LHCN-M2 (cell line): ENCODE measurements at places on chromosomes 6 and 20.

DNA sequence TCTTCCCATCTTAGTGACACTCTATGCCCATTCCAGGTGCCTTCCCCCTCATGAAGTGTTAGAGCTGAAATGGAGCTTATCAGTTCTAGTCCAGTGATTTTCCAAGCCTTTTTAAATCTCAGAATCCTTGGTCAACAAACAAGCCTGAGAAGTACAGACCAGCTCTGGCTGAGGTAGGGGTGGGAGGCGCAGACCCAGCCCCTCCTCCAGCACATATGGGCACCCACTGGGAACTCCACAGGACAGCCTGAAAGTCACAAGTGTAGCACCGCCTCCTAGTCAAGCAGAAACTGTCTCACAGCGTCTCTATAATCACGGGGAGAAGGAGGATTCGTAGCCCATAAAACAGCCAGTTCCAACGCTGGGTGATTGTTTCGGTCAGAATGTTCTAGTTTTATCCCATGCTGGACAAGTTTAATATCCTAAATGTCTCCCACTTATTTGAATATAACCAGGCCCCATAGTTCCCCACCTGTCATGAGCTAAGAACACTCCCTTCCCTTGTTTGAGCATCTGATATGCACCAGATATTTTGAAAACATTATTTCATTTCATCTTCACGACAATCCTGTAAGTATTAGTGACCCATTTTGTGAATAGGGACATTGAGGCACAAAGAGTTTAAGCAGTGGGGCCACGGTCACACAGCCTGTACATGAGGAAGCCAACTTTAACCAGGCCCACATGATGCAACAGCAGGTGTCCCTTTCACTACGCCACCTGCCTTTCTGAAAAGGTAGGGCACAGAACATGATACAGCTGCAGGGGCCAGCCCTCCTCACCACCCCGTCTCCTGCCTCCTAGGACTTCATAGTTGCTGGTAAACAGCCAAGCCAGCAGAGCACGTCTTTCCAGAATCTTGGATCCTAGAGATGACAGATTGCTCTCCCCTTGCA, 40.1 kb downstream of the TRAF3IP2 start:
- no peak for DNase-seq

GRCh38 chr6:12007887-12008286, 4.2 kb upstream of the HIVEP1 start:
- DNase-seq, result no peak

DNA sequence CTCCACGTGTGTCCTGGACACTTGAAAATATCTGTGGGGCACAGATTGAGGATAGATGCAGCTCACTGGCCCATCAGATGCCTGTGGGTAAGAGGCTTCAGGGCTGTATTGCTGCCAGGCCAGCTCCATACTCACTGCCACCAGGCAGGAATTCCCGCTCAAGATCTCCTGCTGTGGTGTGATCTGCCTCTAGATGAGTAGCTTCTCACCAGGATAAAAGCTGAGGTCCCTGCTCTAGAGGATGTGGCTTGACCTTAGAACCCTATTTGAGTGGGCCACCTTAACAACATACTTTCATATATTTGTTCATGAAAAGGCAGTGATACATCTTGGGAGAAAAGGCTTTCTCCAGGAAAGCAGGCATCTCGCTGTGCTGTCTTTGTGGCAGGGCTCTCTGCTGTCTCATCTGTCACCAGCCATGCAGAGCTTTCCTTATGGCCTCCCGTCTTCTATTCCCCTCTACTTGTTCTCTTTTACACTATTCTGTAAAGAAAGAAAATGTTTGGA, 165.7 kb upstream of the RNF217 start:
- peak; percentile 11 for DNase-seq

GRCh38 chr6:43021270-43022047, at the start of gene RRP36:
Gene RRP36 (plus strand): TSS chr6:43021623. CDS start chr6:43021655, 32 bp downstream.
- DNase-seq, result peak; percentile 68

GRCh38 chr20:43680981-43681380, 14.1 kb downstream of the MYBL2 start:
- no peak for DNase-seq

DNA sequence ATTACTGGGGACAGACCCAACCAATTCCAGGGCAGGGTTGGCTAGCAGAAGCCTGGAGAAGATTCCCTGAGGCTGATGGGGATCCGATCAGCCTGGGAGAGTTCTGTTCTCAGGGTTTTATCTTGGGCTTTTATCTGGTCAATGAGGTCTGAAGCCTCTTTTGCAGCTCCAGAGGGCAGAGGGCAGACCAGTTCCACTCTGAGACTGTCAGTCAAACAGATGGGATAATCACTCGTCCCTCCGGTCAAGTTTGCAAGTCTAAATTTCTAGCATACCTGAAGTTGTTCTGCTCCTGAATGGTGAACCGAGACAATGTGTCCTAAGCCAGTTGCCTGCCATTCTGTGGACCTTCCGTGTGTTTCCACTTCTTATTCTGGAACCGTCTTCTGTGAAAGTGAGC, 3.0 kb upstream of the MAS1 start:
- DNase-seq, result no peak

DNA sequence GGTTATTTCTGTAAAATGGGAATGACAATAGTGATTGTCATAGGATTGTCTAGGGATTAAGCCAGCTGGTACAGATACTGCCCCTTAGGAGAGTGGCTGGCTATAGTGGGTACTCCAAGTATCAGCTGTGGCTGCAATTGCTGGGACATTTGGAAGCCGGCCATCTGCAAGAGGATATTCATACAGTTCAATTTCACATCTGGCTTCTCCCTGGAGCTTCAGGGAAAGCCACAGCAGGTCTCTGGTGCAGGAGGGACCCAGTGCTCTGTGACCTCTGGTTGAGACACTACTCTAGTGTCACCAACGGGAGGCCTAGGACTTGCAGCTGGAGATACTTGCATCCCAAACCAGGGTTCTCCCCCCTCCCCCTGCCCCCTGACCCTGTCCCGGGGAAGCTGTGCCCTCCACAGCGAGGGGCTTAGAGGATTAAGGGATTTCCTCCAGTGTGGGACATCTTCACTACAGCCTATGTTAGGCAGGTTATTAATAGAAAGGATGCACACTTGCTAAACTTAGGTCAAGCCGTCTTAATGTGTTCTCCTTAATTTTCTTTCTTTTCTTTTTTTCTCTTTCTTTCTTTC, 2.7 kb downstream of the SLC2A10 start:
- DNase-seq, result no peak

DNA sequence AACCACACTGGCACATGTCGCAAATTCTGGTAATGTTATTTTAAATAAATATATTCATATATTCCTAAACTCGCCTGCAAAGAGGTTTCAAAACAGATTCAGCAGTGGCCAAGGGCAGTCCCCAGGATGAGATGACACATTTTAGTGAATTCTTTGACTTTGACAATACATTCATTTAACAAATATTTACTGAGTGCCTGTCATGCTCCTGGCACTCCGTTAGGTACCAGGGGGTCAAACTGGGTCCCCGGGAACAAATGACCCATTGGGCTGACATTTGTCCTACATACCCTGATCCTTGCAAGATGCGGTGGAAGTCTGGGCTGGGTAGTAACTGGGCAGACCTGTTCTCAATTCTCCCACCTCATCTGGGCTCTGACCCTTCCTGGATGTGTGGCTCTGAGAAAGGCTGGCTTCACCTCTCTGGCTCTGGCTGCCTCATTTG, 74.9 kb downstream of the FYN start:
- DNase-seq, result no peak

GRCh38 chr20:37042986-37043972, 52.5 kb downstream of the RBL1 start:
- DNase-seq, result no peak

DNA sequence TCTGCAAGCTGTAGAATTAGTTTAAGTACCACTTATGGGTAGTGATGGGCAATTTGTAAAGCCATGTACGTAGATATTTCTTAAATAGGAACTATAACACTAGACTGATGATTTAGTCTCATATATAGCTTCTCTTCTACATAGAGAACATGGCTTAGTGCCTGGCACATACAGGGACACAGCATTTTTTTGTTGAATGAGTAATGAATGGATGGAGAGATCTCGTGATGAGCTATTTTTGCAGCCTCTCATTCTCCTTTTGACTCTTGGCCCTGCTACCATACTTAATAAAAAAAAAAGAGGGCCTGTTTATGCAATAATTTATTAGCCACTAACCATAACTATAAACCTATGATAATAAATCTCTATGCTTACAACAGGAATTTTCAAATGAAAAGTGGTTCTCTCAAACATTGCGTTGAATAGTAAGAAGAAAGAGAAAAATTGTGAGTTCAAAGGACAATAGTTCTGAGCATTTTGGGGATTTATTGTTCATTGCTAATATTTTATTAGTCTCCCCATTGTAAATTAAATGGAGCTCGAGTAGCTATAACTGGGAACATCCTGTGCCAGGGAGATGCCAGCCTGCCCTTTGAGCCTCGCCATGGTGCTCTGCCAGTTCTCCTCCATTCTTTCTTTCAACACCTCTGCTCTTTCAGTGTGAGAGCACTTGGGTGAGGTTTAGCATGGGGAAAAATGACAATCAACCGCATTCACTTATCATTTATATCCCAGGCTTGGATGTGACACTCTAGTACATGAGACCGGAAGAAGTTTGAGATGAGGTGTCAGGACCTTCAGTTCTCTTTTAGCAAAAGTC, 14.7 kb upstream of the RCAN2 start:
- no peak for DNase-seq

- no peak for DNase-seq
Observed at GRCh38 chr6:15536198-15536955, 126.5 kb downstream of the DTNBP1 start.

GRCh38 chr6:44003345-44004061, 123.7 kb downstream of the MRPL14 start:
- DNase-seq, result no peak

DNA sequence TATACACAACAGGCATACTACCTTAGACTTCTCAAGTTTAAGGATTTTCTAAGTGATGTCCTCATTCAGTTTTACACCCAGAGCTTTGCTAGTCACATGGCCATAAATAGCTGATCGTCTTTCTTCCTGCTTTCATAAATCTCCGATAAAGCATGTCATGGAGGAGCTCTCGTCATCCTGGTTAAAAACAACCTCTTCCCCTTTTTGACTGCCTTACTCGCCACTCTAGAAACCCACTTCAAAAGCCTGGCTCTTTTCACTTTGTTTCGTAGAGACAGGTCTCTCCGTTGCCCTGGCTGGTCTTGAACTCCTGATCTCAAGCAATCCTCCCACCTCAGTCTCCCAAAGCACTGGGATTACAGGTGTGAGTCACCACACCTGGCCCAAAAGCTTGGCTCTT, 67.0 kb upstream of the SMIM29 start:
- DNase-seq, result no peak

- DNase-seq, result no peak
Observed at GRCh38 chr6:3427687-3428085, 29.2 kb downstream of the SLC22A23 start.

GRCh38 chr6:3566812-3567211, 110.0 kb upstream of the SLC22A23 start:
- DNase-seq, result peak; percentile 68

DNA sequence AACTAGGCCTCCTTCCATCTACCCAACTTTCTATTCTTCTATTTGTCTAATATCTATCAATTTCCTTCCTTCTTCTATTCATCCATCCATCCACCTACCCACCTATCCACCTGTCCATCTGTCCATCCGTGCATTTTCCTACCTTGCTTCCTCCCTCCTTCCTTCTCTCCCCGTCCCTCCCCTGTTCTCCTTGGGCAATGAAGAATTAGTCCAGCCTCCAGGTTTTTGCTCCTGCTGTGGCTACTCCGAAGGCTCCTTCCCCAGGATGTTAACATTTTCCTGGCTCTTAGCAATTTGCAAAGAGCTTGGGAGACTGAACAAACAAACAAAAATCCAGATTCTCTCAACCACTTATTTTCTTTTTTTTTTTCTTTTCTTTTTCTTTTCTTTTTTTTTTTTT, 81.6 kb downstream of the KCNB1 start:
- DNase-seq, result no peak

DNA sequence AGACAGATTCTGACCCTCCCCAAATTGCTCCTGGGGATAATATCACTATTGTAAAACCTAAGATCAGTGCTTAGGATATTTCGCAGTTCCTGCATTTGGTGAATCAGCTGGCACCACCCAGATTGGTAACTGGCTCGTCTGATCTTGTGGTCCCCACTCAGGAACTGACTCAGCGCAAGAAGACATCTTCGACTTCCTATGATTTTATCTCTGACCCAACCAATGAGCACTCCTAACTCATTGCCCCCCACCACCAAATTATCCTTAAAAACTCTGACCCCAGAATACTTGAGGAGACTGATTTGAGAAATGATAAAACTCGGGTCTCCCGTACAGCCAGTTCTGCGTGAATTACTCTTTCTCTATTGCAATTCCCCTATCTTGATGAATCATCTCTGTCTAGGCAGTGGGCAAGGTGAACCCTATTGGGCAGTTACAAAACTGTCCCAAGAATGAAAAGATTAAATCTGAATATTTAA, 55.7 kb upstream of the PRND start:
- DNase-seq, result peak; percentile 69

- no peak for DNase-seq
Observed at GRCh38 chr6:162708971-162709370, 18.6 kb downstream of the PRKN start.

DNA sequence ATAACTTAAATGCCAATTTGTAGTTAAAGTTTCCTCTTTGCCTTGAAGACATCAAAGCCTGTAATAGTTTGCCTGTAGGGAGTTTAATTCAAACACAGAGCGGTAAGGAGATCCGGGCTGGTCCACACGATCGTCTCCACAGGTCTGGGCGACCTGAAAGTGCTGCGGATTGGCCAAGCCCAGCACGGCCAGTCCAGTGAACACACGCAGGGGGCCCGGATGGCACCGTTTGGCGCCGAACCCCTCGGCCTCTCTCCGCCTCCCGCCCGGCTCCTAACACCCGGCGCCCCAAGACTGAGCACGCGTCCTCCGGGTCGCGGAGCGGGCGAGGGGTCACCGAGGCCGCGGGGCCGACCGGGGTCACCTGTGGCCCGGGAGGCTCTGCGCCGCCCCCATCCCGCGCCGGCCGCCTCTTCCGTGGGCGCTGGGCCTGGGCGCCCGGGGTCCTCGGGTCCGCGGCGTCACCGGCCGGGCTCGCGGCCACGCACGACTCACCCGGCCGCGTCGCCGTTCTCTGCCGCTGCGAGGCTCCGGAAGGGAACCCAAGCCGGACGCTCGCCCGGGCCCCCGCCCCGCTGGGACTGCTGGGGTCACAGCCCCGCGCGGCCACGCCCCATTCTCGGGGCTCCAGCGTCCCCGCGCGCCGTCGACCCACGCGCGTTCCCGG, 481 bp downstream of the SERPINB6 start:
- DNase-seq, result peak; percentile 55

DNA sequence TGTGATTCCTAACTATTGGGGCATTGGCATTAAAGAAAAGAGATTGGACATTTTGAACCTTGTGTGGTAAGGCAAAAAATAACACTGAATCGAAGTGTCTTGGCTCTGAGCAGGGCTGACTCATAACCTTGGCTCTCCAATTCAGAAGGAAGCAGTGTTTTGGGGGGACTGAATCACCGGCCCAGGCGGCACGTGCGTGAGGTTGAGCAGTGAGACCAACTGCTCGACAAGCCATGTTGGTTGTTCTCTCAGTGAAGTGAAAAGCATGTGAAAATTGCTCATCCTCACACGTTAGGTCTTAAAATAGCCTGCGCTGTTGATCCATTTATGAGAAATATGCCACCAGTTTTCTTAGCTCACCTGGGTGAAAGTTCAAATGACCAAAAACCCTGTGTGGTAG, 137.8 kb upstream of the SPACA1 start:
- peak; percentile 97 for DNase-seq
